ENCODE measurements at places on chromosomes 1 and 21. TPM values are rescaled to one million over a fixed set of nuclear protein-coding genes. Genes with fewer than 3 reads are reported as not detected.

The PADI3 gene
- total RNA-seq: not detected

The KLHDC9 gene
- 1.4 TPM for total RNA-seq

The RIPPLY3 gene
- 0.11 TPM for total RNA-seq

The FOXO6 gene
- total RNA-seq: 0.13 TPM

The SAMD13 gene
- total RNA-seq: 0.97 TPM

The ZNF678 gene
- 6.5 TPM for total RNA-seq

The C4BPA gene
- not detected for total RNA-seq

The ADAMTS5 gene
- total RNA-seq: 170 TPM

The ATP6V0B gene
- total RNA-seq: 57.2 TPM

The PBX1 gene
- total RNA-seq: 49.5 TPM

The OR2L5 gene
- not detected for total RNA-seq

The DHX9 gene
- 141 TPM for total RNA-seq

The SPRR2G gene
- total RNA-seq: not detected

The OR2L2 gene
- total RNA-seq: under 0.01 TPM

The ASCL5 gene
- total RNA-seq: not detected

The CLDN17 gene
- total RNA-seq: not detected

The GBP1 gene
- 55.0 TPM for total RNA-seq

The CHIA gene
- total RNA-seq: not detected

The GPR37L1 gene
- under 0.01 TPM for total RNA-seq

The AADACL3 gene
- total RNA-seq: not detected

The ALX3 gene
- total RNA-seq: not detected

The LHX8 gene
- not detected for total RNA-seq

The TNFRSF1B gene
- total RNA-seq: 30.3 TPM

The SLC35F3 gene
- not detected for total RNA-seq

The PDC gene
- total RNA-seq: not detected

The GUCA2B gene
- total RNA-seq: not detected

The LELP1 gene
- not detected for total RNA-seq

The HSD3B1 gene
- not detected for total RNA-seq

The CYP4A11 gene
- not detected for total RNA-seq

The C1orf105 gene
- total RNA-seq: not detected

The DUSP23 gene
- 9.8 TPM for total RNA-seq

The RXRG gene
- total RNA-seq: not detected

The USH2A gene
- under 0.01 TPM for total RNA-seq

The OR2M3 gene
- total RNA-seq: not detected

The DPT gene
- 7.6 TPM for total RNA-seq

The INSRR gene
- total RNA-seq: under 0.01 TPM

The HSD3B2 gene
- not detected for total RNA-seq

The ZSCAN20 gene
- 9.8 TPM for total RNA-seq

The TRIM62 gene
- 1.7 TPM for total RNA-seq

The FAM43B gene
- total RNA-seq: 3.1 TPM

The NT5C1A gene
- total RNA-seq: not detected

The FNBP1L gene
- 16.4 TPM for total RNA-seq

Measured in articular chondrocyte of knee joint (primary cell).